Activated CD4-positive, alpha-beta T cell treated with anti-CD3 and anti-CD28 coated beads for 1 hour (primary cell): ENCODE measurements at places on chromosomes 7 and 10.

- no peak for DNase-seq
Measured at GRCh38 chr7:96118449-96119001, 203.4 kb downstream of the SLC25A13 start.

DNA sequence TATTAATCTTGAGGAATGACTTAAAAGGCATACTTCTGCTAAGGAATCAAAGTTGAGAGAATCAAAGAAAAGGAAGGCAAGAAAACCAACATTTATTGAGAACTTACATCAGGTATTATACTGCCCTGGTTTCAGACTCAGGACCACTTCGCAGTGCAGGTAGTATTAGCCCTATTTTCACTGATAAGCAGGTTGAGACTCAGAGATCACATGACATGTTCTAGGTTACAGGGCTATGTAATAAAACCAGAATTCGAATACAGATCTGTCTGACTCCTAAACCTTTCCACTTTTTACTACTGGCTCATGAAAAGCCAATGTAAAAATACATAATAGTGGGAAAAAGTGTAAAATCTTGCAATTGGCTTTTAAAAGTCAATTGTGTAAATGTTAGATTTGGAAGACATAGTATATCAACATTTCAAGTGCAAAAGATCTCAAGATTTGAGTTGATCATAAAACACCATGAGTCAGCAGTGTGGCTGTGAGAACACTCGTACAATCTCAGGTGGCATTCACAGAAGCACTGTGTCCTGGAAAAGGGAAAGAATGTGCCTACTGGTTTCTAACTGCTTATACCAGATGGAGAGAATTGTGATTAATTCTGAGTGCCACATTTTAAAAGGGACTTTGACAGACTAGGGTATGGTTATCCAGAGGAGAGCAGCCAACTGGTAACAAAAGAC lies 195.8 kb upstream of the MKLN1 start:
- no peak for DNase-seq

- no peak for DNase-seq
Measured at GRCh38 chr10:31678575-31679516, 249.8 kb downstream of the ARHGAP12 start.

DNA sequence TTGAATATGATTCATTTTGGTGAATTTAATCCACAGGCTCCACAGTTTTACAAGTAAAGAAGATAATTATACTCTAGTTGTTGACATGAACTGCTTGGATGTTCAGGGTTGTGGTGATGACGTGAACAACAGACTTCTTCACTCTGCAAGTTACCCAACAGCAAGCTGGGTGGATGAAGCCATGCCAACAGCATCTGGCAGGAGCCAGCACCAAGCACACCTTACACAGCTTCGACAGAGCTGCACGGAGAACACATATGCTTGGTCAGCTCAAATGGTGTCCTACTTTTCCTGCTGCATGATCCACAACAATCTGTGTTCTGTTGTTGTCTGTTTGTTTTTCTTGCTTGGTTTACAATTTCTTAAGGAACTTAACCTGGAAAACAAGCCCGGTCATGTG lies 9.8 kb downstream of the NOD1 start:
- no peak for DNase-seq

DNA sequence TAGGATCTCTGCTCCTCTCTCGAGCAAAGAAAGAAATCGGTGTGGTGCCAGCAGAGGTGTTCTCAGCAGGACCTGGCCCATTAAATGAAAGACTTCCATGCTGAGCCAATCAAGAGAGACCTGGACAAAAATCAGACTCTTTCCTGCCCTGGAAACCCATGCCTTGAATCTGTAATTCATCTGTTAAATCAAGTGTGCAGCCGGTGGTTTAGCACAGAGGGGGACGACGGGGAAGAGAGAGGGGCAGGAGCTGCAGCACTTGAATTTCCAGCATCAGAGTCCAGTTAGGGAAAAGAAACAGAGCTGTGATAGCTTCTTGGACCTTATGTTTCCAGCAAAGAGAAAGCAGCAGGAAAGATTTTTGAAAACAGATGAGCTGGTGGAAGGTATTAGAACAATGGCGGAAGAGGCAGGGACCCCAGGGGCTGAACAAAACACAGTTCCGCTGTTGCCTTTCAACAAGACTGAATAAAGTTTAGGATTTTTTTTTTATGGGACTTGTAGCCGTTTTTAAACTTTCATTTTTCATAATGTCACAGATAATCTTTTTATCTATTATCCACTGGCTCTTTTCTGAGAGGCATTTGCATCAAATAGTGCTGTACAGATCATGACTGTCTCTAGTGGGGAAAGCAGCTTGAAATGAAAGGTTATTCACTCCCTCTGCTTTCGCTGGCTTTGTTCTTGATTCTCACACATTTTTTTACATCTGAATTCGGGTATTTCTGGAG lies 543.6 kb upstream of the GALNT17 start:
- DNase-seq, result no peak

DNA sequence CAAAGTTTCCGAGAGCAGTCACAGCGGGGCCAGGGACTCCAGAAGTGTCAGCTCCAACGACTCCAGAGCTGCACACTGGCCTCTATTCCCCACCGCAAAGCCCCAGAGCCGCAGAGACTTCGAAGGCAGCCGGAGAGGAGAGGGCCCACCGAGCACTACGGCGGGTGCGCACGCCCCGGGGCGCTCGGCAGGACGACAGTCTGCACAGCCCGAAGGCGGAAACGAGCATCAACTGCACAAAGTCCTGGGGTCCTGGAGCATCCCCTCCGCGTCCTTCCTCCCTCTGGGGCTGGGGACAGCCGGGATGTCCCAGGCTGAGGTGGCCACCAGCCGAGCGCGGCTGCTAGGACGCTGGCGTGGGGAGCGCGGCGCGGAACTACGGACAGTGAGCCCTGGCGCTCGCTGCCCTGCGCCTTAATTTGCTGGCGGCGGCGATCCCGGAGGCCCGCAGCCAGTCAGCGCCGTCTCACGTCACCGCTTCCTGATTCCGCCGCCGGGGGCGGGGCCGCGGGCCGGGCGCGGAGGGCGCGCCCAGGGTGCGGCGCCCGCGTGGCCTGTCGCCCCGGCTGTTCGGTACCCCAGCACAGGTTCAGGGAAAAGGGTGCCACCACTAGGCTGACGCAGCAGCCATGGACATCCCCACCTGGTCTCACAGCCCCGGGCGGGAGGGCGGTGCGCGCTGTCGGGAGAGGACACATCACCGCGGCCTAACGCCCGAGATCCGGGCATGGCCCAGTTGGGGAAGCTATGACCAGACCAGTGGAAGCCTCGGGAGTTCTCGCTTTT lies at the start of gene TBX20:
Gene TBX20, minus strand, starts transcription at position 391 of the 786 bp plus-strand sequence. CDS start 480 bp downstream, outside the sequence.
- no peak for DNase-seq

GRCh38 chr7:79713276-79713675 lies 259.8 kb upstream of the MAGI2 start:
- no peak for DNase-seq

DNA sequence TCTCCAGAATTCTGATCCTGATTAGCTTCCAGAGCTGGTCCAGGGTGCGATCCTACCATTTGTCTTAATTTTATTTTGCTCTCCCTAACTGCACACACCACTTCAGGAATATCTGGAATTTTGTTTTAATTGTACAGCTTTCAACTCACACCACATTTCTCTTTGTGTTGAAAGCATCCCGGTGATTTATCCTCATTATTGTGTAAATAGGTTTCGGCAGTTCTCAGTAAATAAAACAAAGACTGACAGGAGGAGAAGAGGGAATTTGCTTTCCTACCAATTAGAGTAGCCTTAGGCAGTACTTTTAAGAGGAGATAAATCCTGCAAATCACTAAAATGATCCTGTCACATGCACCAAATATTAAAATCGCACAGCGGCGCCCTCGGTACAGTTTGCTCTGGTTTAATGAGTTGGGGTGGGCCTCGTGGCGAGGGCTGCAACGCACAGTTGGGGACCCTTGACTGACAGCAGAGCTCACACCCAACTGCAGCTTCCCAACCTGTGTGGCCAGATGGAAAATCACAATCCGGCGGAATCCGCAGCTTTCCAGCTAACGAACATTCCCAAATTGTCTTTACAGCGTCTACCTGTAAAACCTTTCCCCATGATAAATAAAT lies 62.6 kb downstream of the EBF3 start:
- no peak for DNase-seq

GRCh38 chr7:27133409-27134231 lies 3.1 kb upstream of the HOXA4 start:
- no peak for DNase-seq

GRCh38 chr7:144388950-144389349 lies 14.5 kb downstream of the NOBOX start:
- no peak for DNase-seq

DNA sequence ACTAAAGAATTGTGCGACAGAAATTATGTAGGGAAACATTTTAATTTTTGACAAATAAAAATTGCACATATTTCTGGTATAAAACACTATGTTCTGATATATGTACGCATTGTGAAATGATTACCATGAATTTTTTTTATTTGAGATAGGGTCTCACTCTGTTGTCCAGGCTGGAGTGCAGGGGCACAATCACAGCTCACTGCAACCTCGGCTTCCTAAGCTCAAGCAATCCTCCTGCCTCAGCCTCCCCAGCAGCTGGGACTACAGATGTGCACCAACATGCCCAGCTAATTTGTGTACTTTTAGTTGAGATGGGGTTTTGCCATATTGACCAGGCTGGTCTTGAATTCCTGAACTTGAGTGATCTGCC lies 149.2 kb downstream of the FRMD4A start:
- DNase-seq, result no peak

DNA sequence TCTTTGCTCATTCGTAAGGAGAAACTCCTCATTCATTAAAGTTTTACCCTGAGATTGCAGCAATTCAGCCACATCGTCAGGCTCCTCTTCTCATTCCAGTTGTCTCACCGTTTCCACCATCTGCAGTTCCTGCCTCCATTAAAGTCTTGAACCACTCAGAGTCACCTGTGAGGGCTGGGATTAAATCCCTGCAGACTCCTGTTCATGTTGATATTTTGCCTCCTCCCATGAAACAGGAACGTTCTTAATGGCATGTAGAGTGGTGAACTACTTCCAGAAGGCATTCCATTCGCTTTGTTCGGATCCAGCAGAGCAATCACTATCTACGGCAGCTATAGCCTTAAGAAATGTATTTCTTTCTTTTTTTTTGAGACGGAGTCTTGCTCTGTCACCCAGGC lies 96.5 kb upstream of the FAM20C start:
- DNase-seq, result no peak

DNA sequence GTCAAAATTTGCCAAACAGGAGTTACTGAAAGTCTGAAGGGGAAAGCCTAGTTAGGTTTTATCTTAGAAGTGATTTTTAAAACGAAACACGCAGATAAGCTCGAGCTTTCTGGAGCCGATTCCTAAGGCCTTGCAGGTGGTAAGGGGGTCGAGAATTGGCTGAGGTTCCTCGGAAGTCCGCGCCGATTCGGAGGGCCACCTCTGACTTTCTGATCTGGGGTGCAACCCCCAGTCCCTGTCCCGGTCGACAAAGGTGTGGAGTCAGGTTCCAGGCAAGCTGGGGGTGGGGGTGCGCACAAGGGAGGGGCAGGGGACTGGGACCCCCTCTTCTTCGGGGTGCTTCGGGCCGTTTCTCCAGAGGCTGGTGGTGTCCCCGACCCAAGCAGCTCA lies 701 bp upstream of the CUL1 start:
- DNase-seq, result no peak

DNA sequence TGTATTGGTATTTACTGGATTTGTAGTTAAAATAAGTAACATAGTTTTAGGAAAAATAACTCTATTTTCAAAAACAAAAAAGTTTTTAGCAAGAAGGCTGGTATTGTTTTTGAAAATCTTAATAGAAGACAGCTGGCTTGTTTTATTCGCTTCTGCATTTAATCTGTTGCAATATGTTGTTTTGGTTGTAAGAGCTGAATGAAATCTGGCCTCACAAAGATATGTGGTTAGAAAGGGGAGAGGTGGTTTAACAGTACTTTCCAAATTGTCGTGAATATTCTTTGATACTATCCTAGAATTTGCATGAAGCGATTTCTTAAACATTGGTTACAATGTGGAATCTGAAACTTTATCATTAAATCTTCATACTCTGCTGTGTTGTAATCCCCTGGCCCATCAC lies 355.9 kb upstream of the FZD8 start:
- DNase-seq, result no peak

DNA sequence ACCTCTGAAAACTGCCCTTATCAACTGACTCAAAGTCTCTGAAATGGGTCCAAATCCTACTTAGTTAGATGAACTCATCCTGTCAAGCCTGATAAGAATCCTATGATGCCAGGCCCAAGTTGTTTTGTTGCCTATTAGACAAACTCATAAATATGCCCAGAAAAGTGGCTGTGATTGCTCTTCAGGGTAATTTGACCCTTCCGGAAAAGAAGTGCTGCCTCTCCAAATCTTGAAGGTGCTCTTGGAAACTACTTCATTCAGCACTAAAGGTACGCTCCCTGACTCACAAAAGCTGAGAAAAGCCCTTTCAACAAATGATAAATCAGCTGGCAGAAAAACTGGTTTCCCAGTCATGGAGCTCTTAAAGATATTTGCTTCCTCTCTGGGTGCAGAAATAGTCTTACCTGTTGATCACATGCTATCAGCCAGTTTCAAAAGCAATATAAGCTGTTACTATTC lies 6.7 kb downstream of the IFIT5 start:
- DNase-seq, result no peak

- DNase-seq, result no peak
Measured at GRCh38 chr7:14754631-14755030, 147.9 kb downstream of the DGKB start.

- no peak for DNase-seq
Measured at GRCh38 chr10:122845783-122846332, at the start of gene CUZD1. Gene CUZD1 (minus strand): TSS chr10:122845857. CDS start chr10:122845843, 14 bp downstream.

DNA sequence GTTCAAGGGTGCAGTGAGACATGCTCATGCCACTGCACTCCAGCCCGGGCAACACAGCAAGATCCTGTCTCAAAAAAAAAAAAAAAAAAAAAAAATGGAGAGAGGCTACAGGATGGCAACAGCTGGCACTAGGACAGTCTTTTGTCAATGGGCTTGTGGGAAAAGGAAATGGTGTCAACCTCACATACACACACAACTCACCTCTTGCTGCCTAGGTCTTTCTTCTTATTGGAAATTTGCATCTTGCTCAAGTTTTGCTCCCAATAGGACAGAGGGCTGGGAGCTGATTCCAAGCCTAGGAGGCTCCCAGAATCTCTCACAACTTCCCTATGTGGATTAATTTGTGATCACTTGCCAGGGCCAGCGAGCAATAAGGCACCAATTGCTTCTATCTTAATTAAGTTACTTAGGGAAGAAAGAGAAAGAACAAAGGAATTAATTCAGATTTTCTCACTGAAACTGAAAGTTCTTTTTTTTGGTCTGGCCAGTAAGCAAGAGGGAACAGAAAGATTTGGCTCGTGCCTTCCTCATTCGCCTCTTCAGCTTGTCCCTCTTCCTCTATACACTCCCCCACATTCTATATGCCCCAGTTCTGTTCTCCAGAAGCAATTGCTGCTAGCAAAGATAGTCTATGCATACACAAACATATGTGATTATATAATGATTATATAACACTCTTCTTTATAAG lies 33.8 kb downstream of the MAP3K8 start:
- no peak for DNase-seq

- DNase-seq, result no peak
Measured at GRCh38 chr10:91201213-91201996, 19.1 kb upstream of the PCGF5 start.

GRCh38 chr10:4051641-4052151 lies 266.7 kb upstream of the KLF6 start:
- no peak for DNase-seq
